ENCODE measurements at places on chromosomes 1 and 21.
A peak's percentile ranks its signal among the peaks of the same experiment; 100 is the strongest.

DNA sequence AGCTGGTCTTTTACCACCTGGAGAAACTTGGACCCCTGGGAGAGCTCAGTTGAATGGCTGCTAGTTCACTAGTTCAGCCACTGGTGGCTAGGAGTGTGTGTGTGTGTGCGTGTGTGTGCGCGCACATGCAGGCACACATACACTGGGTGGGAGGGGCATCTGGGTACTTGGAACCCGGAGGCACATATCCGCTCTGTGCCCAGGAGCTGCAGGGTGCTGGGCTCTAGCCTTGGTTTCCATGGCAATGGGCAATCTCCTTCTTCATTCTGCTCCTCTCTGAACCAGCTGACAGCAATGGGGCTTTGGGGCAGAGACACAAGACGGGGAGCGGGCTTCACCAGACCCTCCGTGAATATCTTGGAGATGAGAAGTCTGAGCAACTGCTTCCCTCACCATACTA is 87.1 kb upstream of the DISP3 start:
- no peak for DNase-seq

- DNase-seq, result no peak
These were observed 23.3 kb upstream of the SRSF10 start for GRCh38 chr1:24003331-24003972.

GRCh38 chr1:180919183-180919700 is 6.5 kb downstream of the KIAA1614 start:
- DNase-seq, result no peak

GRCh38 chr1:221991221-221991620 is 249.3 kb upstream of the DUSP10 start:
- DNase-seq, result no peak

DNA sequence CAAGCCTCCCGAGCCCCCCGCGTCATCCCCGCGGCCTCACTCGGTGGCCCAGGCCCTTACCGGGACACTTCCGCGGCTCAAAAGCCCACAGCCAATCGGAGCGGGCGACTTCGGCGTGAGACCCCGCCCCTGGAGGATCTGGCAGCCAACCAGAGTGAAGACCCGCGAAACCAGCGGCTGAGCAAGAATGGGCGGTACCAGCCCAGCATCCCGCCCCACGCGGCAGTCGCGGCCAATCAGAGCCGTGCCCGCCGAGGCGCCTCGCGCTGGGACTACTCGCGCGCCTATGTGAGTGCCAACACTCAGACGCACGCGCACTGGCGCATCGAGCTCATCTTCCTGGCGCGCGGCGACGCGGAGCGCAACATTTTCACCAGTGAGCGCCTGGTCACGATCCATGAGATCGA is 22.5 kb downstream of the DISP3 start:
- DNase-seq, result no peak

- no peak for DNase-seq
These were observed 308.8 kb downstream of the COL11A1 start for GRCh38 chr1:102799496-102799895.

GRCh38 chr21:35940074-35940927 is 120.0 kb downstream of the SETD4 start:
- no peak for DNase-seq

DNA sequence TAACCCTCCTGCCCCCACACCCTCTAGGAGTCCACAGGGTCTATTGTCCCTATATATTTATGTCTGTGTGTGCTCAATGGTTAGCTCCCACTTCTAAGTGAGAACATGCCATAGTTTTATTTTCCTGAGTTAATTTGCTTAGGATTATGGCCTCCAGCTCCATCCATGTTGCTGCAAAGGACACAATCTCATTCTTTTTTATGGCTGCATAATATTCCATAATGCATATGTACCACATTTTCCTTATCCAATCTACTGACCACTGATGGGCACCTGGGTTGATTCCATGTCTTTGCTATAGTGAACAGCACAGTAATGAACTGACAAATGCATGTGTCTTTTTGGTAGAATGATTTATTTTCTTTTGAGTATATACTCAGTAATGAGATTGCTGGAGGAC is 13.3 kb upstream of the FHAD1 start:
- DNase-seq, result no peak

DNA sequence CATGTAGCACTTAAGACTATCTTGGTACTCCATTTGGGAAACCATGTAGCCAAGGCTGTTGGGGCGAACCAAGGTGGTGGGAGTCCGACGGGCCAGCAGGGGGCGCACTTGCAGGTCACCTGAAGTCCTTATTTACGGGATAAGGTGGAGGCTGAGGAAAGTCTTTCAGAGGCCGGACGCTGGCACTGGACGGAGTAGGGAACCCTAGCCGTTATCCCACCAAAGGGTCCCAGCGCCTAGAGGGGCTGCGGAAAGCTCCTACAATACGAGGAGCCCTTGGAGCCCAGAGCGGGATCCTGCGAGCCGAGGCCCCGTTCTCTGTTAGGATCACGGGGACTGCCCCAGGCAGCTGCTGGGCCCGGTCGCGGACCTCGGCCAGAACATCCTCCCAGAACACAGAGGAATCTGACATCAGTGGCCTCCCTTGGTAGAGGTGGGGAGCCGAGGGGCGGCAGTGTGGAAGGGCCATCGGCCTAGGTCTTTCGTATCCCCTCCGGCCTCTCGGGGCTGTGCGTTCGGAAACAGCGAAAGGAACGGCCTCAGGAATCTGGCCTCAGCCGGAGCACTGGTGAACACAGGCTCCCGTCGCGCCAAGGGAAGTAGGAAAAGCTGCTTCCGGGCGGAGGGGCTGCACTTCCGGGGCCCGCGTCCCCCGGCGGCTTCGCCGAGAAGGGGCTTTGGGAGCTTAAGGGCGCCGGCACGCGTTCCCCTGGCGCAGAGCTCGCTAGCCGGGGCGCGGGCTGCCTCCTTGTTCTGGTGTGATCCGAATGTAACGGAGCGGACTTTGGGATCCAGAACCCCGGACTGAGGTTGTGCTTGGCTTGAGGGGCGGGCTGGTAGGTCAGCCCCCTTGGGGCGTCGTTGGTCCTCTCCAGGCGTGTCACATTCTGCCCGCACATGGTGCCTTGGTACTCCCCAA is 29.9 kb upstream of the RPTN start:
- peak; percentile 54 for DNase-seq

DNA sequence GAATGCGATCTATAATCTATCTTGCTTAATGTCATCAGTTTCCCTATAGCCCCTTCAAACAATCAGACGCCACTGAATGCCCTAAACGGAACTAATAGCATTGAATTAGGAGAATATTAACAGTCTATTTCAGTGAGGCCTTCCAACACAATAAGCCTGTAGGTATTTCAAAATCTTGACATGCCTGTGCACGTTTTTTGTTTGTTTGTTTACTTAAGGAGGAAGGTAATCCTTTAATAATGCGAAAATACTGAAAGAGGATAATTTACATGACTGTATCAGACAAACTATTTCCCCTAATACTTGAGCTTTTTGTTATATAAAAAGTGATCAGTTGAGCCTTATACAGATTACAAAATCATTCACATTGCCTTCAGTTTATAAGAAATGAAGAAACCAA is 29.0 kb upstream of the JAK1 start:
- DNase-seq, result no peak

GRCh38 chr21:18460979-18461378 is 57.4 kb upstream of the TMPRSS15 start:
- no peak for DNase-seq

GRCh38 chr1:171852272-171852671 is 11.0 kb downstream of the DNM3 start:
- no peak for DNase-seq

Data from activated T-helper 1 cell treated with anti-CD3 and anti-CD28 coated beads, Interleukin-12 subunit alpha, Interleukin-12 subunit beta, Interleukin-2, Interleukin-4 antibody, amounts not matched to agents 30 ng/mL and 10 ng/mL and 1 ng/mL, durations not matched to agents 14 hours and 24 hours and 36 hours (primary cell).